ENCODE measurements at places on chromosomes 5 and 9.

DNA sequence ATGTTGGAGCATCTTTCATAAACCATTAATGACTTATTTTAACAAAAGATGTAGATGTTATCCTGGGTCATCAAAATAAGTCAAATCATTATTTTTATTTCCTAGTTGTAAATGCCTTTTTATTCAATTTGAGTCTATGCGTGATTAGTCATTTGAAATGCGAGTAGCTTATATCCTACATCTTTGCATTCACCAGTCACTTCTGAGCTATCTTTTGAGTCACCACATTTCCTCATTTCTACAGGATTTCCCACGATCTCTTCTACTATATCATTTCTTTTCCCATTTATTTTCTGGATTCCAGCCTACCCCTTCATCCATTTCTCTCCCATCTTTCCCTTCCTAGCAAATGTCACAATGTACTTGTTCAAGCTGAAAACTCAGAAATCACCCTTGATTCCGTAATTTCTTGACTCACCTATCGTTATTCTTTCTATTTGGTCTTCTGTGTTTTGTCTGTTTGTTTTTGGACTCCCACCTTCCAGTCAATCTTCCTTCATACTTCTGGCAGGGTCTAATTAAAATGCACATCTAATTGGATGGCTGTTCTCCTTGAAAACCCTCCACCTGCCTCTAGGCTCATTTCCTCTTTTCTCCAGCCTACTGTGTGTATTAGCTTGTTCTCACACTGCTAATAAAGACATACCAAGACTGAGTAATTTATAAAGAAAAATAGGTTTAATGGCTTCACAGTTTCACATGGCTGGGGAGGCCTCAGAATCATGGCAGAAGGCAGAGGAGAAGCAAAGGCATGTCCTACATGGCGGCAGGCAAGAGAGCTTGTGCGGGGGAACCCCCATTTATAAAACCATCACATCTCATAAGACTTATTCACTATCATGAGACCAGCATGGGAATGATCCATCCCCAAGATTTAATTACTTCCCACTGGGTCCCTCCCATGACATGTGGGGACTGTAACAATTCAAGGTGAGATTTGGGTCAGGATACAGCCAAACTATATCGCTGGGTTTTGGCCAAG is 112.4 kb downstream of the MEF2C start:
- DNase-seq: no peak

- no peak for DNase-seq
Measured at GRCh38 chr9:36690412-36691168, 117.9 kb downstream of the MELK start.

DNA sequence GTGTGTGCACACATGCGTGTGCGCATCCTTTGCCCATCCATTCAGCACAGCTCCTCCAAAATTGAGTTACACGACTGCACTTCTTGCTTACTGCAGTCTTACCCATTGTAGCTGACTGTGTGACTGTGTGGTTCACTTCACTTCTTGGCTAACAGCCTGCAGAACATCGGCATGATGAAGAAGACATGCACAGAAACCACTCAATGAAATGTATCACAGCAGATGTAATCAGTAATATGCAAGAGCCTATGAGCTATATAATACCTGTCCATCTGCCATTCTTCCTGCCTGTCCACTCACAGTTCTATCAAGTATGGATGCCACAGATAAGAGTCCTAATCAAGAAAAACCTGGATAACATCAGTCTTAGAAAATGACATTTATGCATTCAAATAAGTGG is 83.9 kb downstream of the TRPM3 start:
- DNase-seq: no peak

- DNase-seq: no peak
Measured at GRCh38 chr5:34053571-34054399, 10.8 kb upstream of the C1QTNF3 start.

DNA sequence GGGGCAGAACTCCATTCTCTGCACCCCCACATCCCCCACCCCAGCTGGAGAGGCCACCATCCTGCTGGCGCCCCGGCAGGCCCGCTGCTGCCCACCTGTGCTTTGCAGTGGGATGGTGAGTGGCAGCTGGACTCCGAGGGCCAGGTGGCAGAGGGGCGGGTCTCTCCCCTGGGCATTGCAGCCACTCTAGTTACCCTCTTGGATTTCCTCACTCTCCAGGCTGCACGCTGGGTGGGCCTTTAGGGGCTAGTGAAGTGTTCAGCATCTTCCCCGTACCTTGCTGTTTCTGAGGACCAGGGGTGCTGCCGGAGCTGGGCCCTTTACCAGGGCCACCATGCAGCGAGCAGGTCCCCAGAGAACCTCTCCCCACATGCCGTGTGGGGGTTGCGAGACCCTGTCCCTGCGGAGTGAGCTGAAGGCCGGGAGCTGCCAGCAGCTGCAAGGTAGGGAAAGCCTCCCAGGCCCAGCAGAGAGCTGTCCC is 88.4 kb upstream of the SH3PXD2B start:
- no peak for DNase-seq

GRCh38 chr9:121563881-121564460 is 64.3 kb upstream of the GGTA1 start:
- DNase-seq: no peak

DNA sequence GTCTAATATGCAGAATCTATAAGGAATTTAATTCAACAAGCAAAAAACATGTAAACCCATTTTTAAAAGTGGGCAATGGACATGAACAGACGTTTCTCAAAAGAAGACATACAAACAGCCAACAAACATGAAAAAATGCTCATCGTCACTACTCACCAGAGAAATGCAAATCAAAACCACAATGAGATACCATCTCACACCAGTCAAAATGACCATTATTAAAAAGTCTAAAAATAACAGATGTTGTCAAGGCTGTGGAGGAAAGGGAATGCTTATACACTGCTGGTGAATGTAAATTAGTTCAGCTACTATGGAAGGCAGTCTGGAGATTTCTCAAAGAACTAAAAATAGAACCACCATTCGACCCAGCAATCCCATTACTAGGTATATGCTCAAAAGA is 3.1 kb upstream of the KLHL3 start:
- DNase-seq: no peak
